ENCODE measurements at places on chromosomes 11 and 22. TPM values are rescaled to one million over a fixed set of nuclear protein-coding genes. Genes with fewer than 3 reads are reported as not detected.

DNA sequence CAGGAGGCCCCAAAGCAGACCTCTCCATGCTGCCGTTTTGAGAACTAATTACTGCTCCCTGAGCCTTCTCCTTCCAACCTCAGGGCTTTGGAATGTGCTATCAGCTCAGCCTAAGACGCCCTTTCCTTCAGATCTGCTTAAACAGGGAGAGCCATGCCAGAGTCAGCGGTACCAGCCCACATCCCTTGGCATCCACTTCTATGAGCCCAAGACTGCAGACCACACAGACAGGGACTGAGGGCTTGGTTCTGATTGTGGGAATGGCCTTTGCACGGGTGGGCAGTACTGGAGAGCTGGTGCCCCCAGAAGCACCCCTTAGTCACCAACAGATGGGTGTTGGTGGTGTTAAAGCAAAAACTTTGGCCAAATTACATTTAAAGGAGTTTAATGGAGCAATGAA lies 146.5 kb downstream of the TTC17 start:
- DNase-seq, result no peak

BCO2 gene
- 3.1 TPM for polyA plus RNA-seq

PANX2 gene
- polyA plus RNA-seq, result 1.5 TPM

- DNase-seq, result no peak
Observed at GRCh38 chr11:60831501-60832079, 10.3 kb upstream of the CCDC86 start.

- DNase-seq, result no peak
Observed at GRCh38 chr11:96337541-96338431, 5.2 kb downstream of the MAML2 start.

GRCh38 chr22:35539487-35539886 lies 1.1 kb upstream of the RASD2 start:
- DNase-seq, result no peak

DNA sequence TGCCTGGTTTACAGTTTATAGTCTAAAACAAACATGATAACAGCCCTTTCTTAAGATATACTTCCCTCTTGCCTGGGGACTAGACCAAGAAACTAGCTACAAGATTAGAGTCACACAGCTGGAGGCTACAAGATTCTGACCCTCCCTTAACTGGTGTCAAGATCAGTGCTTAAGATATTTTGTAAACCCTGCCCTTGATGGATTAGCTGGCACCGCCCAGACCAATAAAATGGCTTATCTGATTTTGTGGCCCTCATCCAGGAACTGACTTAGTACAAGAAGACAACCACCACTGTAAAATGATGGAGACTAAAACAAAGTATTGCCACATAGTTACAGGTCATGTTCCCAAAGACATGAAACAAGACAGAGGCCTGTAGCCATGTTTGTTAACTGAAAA lies 53.4 kb downstream of the FAM181B start:
- DNase-seq, result no peak

Data from right renal cortex interstitium (tissue), 3 donors.